ENCODE measurements at places on chromosomes 11 and 22. TPM values are rescaled to one million over a fixed set of nuclear protein-coding genes. Genes with fewer than 3 reads are reported as not detected.

DNA sequence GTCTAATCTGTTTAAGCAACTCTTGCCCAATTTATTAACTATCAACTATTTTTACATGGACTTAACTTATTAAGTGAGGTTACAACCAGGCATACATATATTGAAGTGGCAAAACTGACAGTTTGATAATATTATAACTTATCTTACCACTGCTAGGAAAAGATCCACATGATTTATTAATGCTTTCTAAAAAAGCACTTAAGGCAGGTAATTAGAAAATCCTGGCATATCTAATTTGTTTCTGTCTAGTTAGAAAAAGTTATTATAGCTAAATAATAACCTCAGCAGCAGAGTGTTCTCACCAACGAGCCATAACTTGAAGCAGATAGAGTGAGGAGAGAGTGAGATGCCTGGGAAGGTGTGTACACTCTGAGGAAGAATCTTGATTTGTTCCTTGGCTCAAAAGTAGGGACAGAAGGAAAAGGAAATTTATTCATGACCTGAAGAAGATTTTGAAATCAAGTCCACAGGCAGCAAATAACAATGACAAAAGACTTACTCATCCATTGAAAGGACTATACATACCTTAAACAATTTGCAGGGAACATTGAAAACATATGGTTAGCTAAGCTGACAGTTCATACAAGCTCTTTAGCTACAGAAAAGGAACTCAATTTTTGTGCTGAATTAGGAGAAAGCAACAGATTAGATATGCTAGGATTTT lies 7.1 kb upstream of the MUC15 start:
- DNase-seq = no peak

DNA sequence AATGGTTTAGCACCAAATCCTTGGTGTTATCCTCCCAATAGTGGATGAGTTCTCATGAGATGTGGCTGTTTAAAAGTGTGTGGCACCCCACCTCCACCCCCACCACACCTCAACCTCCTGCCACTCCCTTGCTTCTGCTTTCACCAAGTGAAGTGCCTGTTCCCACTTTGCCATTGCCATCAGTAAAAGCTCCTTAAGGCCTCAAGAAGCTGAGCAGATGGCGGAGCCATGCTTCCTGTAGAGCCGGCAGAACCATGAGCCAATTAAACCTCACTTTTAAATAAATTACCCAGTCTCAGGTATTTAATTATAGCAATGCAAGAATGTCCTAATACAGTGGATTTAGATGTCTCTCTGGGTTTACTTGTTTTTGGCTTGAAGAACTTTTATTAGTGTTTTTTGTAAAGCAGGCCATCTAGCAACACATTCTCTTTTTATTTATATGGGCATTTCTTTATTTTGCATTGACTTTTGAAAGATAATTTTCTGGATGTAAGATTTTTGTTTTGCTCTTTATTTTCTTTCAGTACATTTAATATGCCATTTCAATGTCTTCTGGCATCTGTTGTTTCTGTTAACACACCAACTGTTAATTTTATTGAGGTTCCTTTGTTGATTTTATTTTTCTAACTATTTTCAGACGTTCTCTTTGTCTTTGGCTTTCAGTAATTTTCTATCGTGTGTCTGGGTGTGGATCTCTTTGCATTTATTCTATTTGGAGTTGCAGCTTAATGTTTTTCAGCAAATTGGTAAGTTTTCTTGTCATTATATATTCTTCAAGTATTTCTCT lies 724.5 kb upstream of the CNTN5 start:
- DNase-seq = no peak

The CLTCL1 gene
- total RNA-seq = 1.6 TPM

GRCh38 chr11:35344681-35345574 lies 74.4 kb downstream of the SLC1A2 start:
- DNase-seq = no peak

The HBB gene
- not detected for total RNA-seq

GRCh38 chr11:104286129-104286528 lies 122.2 kb upstream of the PDGFD start:
- no peak for DNase-seq

Data from activated CD4-positive, alpha-beta memory T cell treated with anti-CD3 and anti-CD28 coated beads for 36 hours (primary cell).